ENCODE measurements at places on chromosomes 11 and 22. TPM values are rescaled to one million over a fixed set of nuclear protein-coding genes. Genes with fewer than 3 reads are reported as not detected.

TRIM48 gene
- not detected for total RNA-seq

HEPHL1 gene
- not detected for total RNA-seq

CEND1 gene
- total RNA-seq: not detected

TBX10 gene
- total RNA-seq: not detected

KCNJ11 gene
- total RNA-seq: 33.1 TPM

LMNTD2 gene
- 0.66 TPM for total RNA-seq

BCL2L13 gene
- total RNA-seq: 51.6 TPM

PLA2G3 gene
- not detected for total RNA-seq

UBXN1 gene
- 95.7 TPM for total RNA-seq

ANKK1 gene
- 0.23 TPM for total RNA-seq

OR1S2 gene
- not detected for total RNA-seq

LRRC56 gene
- 0.36 TPM for total RNA-seq

KDM4E gene
- total RNA-seq: not detected

MUC6 gene
- total RNA-seq: not detected

PLAAT2 gene
- total RNA-seq: not detected

MFNG gene
- total RNA-seq: 14.1 TPM

CHRM1 gene
- not detected for total RNA-seq

MMP8 gene
- 0.06 TPM for total RNA-seq

ABTB2 gene
- total RNA-seq: 8.5 TPM

SLC22A12 gene
- total RNA-seq: not detected

CD44 gene
- 20.9 TPM for total RNA-seq

BBOX1 gene
- total RNA-seq: not detected

OVCH2 gene
- total RNA-seq: not detected

RCN1 gene
- total RNA-seq: 27.7 TPM

MTFP1 gene
- 21.1 TPM for total RNA-seq

TRIM68 gene
- 12.4 TPM for total RNA-seq

NPTXR gene
- total RNA-seq: 23.8 TPM

CARD10 gene
- total RNA-seq: 6.6 TPM

PNPLA3 gene
- 0.15 TPM for total RNA-seq

PHETA2 gene
- 8.1 TPM for total RNA-seq

BSCL2 gene
- total RNA-seq: 27.6 TPM

OR1S1 gene
- total RNA-seq: not detected

NTM gene
- total RNA-seq: 114 TPM

CALCA gene
- total RNA-seq: not detected

ART1 gene
- not detected for total RNA-seq

MCAM gene
- 99.1 TPM for total RNA-seq
